ENCODE measurements at places on chromosomes 16 and 17.

GRCh38 chr16:56225017-56225742, 33.9 kb downstream of the GNAO1 start:
- no peak for DNase-seq

- no peak for DNase-seq
Measured at GRCh38 chr16:50245417-50246298, 20.7 kb upstream of the ADCY7 start.

DNA sequence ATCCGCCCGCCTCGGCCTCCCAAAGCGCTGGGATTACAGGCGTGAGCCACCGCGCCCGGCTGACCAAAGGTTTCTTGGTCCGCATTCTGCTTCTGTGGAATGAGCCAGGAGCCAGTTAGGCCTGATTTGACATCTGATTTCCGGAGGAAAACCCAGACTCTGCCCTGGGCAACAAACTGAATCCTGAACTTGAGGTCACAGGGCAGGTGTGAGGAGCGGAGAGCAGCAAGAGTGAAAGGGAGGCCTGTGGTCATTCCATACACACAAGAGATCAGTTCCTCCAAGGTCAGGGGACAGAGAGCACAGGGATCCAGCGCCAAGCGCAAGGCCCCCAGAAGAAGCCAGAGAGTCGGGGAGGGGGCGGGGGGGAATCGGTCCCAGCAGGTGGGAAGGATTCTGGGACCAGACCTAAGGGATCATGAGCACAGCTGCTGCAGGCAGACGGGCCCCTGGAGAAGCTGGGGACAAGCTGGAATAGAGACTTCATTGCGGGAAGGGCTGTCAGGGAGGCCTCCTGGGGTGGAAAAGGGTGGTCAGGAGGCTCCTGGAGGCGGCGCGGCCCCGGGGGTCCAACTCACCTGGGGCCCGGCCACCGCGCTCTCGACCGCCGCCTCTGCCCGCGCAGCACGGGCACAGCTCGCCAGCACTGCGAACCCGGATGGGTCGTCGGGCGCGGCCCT, 436 bp downstream of the SHPK start:
- DNase-seq: no peak

DNA sequence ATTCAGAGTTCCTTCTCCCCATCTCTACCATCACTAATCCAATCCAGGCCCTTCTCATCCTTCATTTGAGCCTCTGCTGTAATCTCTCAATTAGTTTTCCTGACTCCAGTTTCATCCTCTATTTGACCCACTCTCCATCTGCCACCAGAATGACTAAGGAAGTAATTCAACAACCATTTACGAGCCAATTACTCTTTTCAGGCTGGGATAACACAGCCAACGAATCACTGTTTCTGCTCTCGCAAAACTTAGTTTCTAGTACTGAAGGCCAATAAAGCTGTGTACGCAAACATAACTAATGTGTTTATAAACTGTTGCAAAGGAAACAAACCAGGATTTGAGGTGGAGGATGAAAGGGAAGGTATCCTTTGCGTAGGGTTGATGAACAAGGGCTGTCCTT, 53.7 kb downstream of the MAP2K6 start:
- no peak for DNase-seq

DNA sequence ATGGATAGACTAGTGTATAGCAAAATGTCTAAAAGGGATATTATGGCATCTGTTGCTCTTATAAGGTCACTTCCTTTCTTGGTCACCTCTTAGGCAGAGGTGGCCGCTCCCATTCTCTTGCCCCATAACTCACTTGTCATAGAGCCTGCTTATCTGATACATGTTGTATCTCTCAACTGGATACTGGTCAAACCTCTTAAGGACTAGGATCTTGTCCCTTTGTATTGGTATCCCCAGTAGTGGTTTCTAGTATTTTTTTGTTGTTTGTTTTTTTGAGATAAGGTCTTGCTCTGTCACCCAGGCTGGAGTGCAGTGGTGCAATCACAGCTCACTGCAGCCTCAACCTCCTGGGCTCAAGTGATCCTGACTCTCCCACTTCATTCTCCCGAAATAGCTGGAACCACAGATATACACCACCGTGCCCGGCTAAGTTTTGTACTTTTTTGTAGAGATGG, 27.0 kb downstream of the ZSWIM7 start:
- no peak for DNase-seq

- no peak for DNase-seq
Measured at GRCh38 chr17:72743037-72743467, 349.4 kb downstream of the SLC39A11 start.

GRCh38 chr17:63406689-63407330, 39.3 kb downstream of the CYB561 start:
- DNase-seq: peak; percentile 20

- no peak for DNase-seq
Measured at GRCh38 chr17:42849451-42850181, 1.4 kb upstream of the AOC3 start.

GRCh38 chr17:73349647-73350046, 37.8 kb upstream of the CDC42EP4 start:
- no peak for DNase-seq

- no peak for DNase-seq
Measured at GRCh38 chr16:79623062-79623461, 22.5 kb upstream of the MAF start.

GRCh38 chr17:45022655-45023339, 28.6 kb downstream of the DCAKD start:
- DNase-seq: no peak

- DNase-seq: no peak
Measured at GRCh38 chr17:21418446-21419298, 42.5 kb downstream of the KCNJ12 start.

- DNase-seq: no peak
Measured at GRCh38 chr17:44971776-44972483, 3.8 kb upstream of the C1QL1 start.

- no peak for DNase-seq
Measured at GRCh38 chr17:61657338-61657737, 66.3 kb upstream of the NACA2 start.

DNA sequence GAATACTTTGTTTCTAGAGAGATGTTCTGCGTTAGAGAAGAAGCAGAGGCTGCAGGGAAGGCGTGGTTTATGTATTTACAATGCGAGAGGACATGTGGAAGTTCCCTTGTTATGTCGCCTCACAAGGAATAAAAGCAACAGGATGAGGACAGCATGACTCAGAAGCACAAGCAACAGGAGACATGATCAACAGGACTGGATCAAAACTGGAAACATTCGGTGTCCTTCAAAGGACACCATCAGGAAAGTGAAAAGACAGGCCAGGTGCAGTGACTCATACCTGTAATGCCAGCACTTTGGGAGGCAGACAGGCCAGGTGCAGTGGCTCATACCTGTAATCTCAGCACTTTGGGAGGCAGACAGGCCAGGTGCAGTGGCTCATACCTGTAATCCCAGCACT, 52.6 kb downstream of the CCDC57 start:
- no peak for DNase-seq

DNA sequence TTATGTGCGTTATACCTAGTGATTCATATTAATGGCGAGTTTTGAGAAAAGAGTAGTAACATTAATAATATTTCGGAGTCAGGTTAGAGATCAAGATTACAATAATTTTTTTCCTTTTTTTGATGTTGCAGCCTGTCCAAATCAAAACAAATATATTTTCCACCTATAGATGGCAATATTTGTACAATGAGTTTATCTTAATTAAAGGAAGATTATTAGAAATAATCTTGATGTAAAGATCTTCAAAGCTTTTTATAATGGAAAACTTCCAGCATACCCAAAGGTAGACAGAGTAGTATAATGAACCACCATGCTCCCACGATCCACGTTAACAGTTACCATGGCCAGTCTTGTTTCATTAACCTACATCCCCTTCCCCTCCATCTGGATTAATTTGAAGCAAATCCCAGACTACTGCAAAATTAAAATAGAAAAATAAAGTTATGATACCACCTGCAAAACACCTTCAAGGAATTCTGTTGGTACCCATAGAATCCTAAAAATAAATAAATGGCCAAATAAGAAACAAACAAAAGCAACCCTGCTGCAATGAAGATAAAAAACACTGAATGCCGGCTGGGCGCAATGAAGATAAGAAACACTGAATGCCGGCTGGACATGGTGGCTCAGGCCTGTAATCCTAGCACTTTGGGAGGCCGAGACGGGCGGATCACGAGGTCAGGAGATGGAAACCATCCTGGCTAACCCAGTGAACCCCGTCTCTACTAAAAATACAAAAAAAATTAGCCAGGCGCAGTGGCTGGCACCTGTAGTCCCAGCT, 46.5 kb upstream of the GINS3 start:
- DNase-seq: no peak

DNA sequence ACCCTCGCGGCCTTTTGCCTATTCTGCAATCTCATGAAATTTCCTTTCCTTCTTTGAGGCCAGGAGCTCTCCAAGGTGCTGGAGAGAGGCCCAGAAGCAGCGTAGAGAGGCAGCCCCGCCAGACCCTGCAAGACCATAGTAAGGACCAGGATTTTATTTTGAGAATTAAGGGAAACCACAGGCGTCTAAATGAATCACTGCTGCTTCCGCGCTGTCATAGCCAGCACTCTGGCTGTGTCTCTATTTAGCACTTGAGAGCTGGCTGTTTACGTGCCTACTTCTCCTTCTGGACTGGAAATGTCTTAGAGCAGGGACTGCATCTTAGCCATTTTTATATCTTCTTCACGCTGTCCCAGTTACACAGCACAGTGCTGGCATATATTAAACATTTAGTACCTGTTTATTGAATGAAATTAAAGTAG, 37.6 kb upstream of the PIRT start:
- DNase-seq: no peak

DNA sequence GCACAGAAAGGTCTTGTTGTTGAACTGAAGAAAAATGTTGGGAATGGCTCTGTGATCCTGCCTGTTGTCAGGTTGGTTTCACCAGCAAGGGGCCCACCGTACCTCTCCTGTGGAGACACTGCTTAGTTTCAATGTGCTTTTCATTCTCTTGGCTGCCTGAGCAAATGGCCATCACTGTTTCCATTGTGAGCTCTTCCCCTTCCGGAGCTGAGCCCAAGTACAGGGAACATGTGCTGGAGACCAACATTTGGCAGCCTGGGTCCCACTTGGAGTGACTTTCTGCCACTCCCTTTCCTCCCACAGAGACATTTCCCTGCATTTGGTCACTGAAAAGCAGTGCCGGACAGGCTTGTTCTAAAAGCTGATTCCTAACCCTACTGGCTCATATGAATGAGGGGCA, 23.1 kb downstream of the GABARAPL2 start:
- DNase-seq: no peak

Measured in stimulated activated CD8-positive, alpha-beta memory T cell treated with anti-CD3 and anti-CD28 coated beads, Interleukin-7, amount 100 ng/mL, for 1 hour (primary cell).